ENCODE measurements at places on chromosomes 6 and 20. TPM values are rescaled to one million over a fixed set of nuclear protein-coding genes. Genes with fewer than 3 reads are reported as not detected.

GRCh38 chr6:71733970-71734899 lies 152.1 kb upstream of the RIMS1 start:
- DNase-seq: no peak

GRCh38 chr6:51768087-51768486 lies 319.3 kb downstream of the PKHD1 start:
- DNase-seq: no peak

DNA sequence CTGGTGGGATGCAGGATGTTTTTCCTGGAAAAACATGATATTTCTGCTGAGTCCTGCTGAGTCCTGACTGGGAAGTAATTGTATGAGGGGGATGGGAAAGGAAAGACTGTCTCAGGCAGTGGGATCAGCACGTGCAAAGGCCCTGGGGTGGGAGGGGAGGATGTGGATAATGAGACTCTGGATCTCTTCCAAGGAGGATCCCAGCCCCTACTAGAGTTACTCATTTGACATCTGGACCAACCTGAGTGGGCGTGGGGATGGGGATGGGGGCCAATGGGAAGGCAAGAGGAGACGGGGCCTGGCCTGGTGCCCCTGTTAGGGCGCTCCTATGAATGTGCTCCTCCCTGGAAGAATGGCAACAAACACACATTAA lies 73.0 kb downstream of the CD40 start:
- DNase-seq: no peak

GRCh38 chr6:21164768-21165326 lies 428.7 kb upstream of the SOX4 start:
- no peak for DNase-seq

DNA sequence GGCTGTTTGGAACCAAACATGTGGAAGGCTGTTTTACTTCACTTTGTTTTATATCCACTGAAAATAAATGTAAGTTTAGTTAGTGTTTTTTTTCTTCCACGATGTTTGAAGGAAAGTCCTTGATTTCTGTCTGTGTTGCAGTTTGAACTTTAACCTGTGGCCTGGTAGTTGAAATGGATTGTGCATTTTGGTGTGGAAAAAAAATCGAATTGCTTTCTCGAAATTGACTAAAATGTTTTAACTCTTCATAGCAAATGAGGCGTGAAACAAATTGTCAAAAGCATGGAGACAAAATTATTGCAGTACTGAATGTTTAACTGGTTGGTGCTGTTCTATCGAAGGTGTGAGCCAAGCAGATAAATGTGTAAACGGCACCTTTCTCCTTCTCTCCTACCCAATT lies 24.5 kb downstream of the ARID1B start:
- no peak for DNase-seq

DNA sequence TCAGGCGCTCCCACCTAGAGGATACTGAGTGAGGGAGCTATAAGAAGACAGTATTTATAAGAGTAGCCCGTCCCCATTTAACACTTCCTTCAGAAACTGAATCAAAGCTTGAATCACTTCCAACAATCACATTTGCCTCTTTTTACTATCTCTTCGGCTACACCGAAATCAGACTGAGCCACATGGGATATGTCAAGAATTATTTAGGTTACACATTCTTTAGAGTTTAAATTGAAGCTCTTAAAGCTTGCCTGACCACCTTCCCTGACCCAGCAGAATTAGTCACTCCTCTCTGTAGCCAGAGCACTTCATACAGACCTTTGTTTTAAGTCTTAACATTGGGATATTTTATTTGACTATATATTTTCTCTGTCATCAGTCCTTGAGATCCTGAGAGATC lies 163.7 kb downstream of the MAFB start:
- DNase-seq: no peak

DNA sequence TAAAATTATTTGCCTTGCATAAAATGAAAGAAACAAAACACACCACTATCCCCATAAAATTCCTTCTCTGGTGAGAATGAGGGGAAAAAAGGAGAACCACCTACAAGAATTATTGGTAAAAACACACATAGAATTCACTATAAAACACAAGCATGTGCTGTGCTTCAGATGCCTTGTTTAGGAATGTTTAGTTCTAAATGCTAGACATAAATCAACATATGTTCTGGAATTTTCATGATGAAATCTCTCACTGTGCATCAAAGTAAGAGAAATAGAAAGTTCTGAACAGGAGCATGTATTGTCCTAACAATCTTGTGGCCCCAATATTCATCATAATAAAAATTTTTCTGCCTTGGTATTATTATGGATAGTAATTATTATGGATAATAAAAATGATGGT lies 111.0 kb downstream of the PLCB4 start:
- DNase-seq: no peak

The OR2J3 gene
- not detected for total RNA-seq

The EYS gene
- total RNA-seq: not detected

The EYA4 gene
- not detected for total RNA-seq

All from activated naive CD8-positive, alpha-beta T cell treated with anti-CD3 and anti-CD28 coated beads for 36 hours (primary cell).